ENCODE measurements at places on chromosomes 1 and 21.

GRCh38 chr1:97630948-97631347 lies 289.9 kb downstream of the DPYD start:
- DNase-seq: no peak

- DNase-seq: no peak
Observed at GRCh38 chr1:102852613-102853012, 255.7 kb downstream of the COL11A1 start.

DNA sequence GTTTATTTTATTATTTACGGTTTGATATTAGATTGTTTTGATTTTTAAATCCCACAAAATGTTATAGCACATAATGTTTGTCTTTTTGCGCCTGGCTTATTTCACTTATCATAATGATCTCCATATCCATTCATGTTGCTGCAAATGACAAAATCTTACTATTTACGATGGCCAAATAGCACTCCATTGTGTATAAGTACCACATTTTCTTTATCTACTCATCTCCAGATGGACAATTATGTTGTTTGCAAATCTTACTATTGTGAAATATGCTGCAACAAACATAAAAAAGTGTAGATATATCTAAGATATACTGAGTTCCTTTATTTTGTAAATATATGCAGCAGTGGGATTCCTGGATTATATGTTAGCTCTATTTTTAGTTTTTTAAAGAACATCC lies 1568.3 kb downstream of the AMY1C start:
- no peak for DNase-seq

DNA sequence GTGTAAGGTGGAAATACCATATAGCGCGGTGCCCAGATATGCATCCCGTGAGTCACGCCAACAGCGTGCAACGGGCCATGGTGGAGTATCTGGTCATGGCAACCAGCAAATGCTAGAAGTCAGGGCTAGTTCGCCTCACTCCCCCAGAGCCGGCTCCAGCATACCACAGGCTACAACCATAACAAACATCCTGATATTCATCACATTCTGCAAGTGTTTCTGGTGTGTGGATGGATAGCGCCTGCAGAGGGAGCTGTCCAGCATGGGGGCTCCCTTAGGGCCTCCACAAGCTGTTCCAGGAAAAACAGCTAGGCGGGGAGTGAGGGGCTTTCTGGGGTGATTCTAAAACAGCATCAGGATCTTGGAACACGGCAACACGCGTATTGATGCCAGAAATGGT lies 6.8 kb downstream of the C1orf198 start:
- DNase-seq: no peak

GRCh38 chr21:28793043-28793442 lies 199.6 kb downstream of the LTN1 start:
- DNase-seq: no peak

GRCh38 chr1:179205284-179205683 lies 24.2 kb downstream of the ABL2 start:
- DNase-seq: no peak

- peak; percentile 35 for DNase-seq
Observed at GRCh38 chr1:11929849-11930248, 3.6 kb upstream of the KIAA2013 start.

DNA sequence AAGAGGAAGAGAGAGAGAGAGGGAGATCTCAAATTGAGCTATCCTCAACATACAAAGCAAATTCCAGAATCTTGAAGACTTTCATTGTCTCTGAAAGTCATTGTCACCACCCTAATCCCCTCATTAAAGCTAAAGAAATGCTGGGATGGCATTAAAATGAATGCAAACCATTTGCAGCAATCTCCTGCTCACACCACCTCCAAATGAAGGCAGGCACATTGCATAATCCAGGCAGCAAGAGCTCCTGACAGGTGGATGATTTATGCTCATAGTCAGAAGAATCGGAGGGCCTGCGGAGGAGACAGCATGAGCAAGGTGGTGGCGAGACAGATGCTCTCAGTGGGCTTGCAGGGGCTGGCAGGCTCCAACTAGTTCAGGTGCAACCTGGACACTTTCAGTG lies 90.2 kb downstream of the ESRRG start:
- no peak for DNase-seq

GRCh38 chr1:200233393-200233792 lies 176.4 kb downstream of the ZNF281 start:
- DNase-seq: no peak

DNA sequence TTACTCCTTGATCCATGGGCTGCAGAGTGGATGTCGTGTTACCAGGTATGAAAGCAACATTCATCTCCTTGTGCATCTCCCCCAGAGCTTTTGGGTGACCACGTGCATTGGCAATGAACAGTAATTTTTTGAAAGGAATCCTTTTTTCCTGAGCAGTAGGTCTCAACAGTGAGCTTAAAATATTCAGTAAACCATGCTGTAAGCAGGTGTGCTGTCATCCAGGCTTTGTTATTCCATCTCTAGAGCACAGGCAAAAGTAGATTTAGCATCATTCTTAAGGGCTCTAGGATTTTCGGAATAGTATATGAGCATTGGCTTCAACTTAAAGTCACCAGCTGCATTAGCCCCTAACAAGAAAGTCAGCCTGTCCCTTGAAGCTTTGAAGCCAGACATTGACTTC lies 27.3 kb downstream of the AGPAT3 start:
- DNase-seq: no peak

- no peak for DNase-seq
Observed at GRCh38 chr1:246797157-246797556, 72.9 kb downstream of the SCCPDH start.

- DNase-seq: no peak
Observed at GRCh38 chr1:54857141-54857540, 29.9 kb downstream of the DHCR24 start.

- no peak for DNase-seq
Observed at GRCh38 chr1:233427907-233428306, 100.4 kb downstream of the MAP3K21 start.

DNA sequence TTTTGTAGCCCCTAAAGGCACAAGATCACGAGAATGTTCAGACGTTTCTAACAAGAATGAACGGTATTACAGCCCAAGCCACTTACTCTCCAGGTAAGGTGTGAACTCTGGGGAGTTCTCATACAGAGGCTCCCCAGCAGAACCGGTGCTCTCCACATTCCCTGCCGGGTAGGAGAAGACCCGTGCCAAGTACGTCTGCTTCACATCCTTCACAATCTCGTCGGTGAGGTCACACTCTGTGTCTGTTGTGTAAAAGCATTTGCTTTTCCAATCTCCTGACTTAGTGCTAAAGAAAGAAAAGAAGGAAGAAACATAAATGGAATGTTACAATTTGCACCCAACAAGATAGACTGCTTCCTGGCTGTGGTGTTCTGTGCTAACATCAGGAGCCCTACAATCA lies 5.7 kb downstream of the F3 start:
- DNase-seq: no peak

GRCh38 chr1:115239426-115239825 lies 98.6 kb downstream of the NGF start:
- DNase-seq: no peak

Measured in activated CD4-positive, alpha-beta T cell treated with anti-CD3 and anti-CD28 coated beads for 48 hours (primary cell).